ENCODE measurements at places on chromosomes 2 and 18. TPM values are rescaled to one million over a fixed set of nuclear protein-coding genes. Genes with fewer than 3 reads are reported as not detected.

CIB4 gene
- total RNA-seq, result not detected

- no peak overlapping the region for H3K4me3 ChIP-seq
- no peaks in the 10 kb centered on the region for H3K27me3 ChIP-seq
- H3K4me1 ChIP-seq, result peaks cover 33% of the 10 kb centered on the region
- H3K36me3 ChIP-seq, result no peaks in the 10 kb centered on the region
- DNase-seq, result no peak
These were observed 174.2 kb upstream of the EPAS1 start for GRCh38 chr2:46123013-46123412.

DNA sequence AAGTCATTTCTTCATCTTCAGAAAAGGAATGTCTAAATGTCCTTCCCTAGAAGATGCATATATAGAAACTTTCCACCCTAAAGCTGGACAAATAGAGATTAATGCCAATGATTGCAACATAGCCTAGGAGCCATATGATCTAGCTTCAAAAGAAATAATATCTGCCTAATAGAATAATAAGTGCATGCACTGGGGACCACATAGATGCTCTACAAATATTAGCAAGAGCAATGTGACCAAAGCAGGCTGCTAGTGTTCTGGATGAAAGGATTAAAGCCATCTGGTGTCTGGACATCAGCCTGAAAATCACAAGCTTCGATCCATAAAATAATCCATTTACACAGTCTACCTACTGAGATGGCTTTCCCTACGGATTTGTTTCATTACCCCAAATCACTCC, 280.1 kb upstream of the KLHL14 start:
- no peak overlapping the region for H3K27ac ChIP-seq
- DNase-seq, result no peak
- no peak overlapping the region for H3K4me3 ChIP-seq

DNA sequence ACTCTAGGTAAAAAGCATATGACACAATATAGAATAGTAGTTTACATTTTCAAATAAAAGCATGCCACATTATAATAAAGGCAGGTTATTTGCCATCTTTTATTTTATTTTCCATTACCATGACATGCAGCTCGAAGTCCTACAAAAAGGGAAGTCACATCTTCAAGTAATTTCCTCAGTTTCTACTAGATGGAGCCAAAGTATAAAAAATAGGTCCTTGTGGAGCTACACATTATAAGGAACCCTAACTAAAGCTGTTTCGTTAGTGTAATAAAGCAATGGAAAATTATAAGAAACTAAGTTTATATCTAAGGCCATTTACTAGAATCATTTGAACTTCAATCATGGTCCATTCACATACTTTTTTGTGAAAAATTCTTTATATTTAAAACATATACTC, 674.5 kb downstream of the KCNJ3 start:
- no peak overlapping the region for H3K4me3 ChIP-seq
- no peak overlapping the region for H3K27ac ChIP-seq
- H3K27me3 ChIP-seq, result no peaks in the 10 kb centered on the region
- H3K4me1 ChIP-seq, result no peaks in the 10 kb centered on the region
- no peak for DNase-seq

DNA sequence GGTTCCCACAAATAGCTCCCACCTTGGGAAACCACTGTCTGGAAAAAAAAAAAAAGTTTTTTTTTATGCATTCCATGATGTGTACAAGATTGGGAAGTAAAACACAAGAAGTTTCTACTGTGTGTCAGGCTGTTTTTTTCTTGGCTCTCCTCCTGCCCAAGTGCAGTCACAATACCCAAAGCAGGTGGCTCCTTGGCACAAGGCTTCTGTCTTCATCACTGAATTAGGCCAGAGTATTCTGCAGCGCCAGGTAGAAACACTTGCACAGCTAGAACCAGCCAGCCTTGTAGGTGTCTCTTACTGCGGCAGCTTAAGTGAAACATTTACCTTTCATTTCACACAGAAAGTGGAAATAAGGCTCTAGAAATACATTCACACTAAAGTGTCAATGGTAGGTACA, 23.8 kb upstream of the MAL start:
- no peaks in the 10 kb centered on the region for H3K36me3 ChIP-seq
- H3K27me3 ChIP-seq, result no peaks in the 10 kb centered on the region
- no peak overlapping the region for H3K4me3 ChIP-seq
- no peak for DNase-seq
- H3K4me1 ChIP-seq, result no peaks in the 10 kb centered on the region

- H3K36me3 ChIP-seq, result no peaks in the 10 kb centered on the region
- no peak overlapping the region for H3K4me3 ChIP-seq
- H3K4me1 ChIP-seq, result peaks cover 3% of the 10 kb centered on the region
- H3K27ac ChIP-seq, result no peak overlapping the region
These were observed 79.0 kb downstream of the ALPK2 start for GRCh38 chr18:58549814-58550339.

Measured in thoracic aorta (tissue), 2 donors.